ENCODE measurements at places on chromosomes 3 and 15. TPM values are rescaled to one million over a fixed set of nuclear protein-coding genes. Genes with fewer than 3 reads are reported as not detected.
A peak's percentile ranks its signal among the peaks of the same experiment; 100 is the strongest.

ROBO2 gene
- total RNA-seq, result 0.07 TPM

OXTR gene
- not detected for total RNA-seq

GRCh38 chr3:71163198-71163918 lies 420.2 kb downstream of the FOXP1 start:
- DNase-seq, result no peak

- DNase-seq, result no peak
These were observed 74.6 kb downstream of the ARRDC4 start for GRCh38 chr15:98035134-98035533.

DNA sequence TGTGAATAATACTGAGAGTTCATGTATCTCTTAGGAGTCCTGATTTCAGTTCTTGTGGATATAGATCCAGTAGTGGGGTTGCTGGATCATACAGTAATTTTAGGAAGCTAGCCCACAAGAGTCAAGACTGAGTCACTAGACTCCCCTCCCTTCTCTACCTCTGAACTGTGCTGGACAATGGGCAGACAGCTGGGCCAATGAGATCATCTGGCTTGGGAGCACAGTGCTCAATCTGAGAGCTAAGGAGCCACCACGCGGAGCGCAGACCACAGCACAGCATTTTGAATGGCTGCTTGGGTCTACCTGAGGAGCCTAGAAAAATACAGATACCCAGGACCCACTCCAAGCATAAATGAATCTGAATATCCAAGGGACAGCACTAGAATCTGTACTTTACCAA lies 32.5 kb downstream of the WNT5A start:
- no peak for DNase-seq

DPPA2 gene
- not detected for total RNA-seq

- DNase-seq, result no peak
These were observed 426 bp downstream of the PRKCD start for GRCh38 chr3:53161450-53161819.

C15orf40 gene
- 10.9 TPM for total RNA-seq

GRCh38 chr3:14524311-14524711 lies 15.8 kb downstream of the GRIP2 start:
- DNase-seq, result peak; percentile 90

DNA sequence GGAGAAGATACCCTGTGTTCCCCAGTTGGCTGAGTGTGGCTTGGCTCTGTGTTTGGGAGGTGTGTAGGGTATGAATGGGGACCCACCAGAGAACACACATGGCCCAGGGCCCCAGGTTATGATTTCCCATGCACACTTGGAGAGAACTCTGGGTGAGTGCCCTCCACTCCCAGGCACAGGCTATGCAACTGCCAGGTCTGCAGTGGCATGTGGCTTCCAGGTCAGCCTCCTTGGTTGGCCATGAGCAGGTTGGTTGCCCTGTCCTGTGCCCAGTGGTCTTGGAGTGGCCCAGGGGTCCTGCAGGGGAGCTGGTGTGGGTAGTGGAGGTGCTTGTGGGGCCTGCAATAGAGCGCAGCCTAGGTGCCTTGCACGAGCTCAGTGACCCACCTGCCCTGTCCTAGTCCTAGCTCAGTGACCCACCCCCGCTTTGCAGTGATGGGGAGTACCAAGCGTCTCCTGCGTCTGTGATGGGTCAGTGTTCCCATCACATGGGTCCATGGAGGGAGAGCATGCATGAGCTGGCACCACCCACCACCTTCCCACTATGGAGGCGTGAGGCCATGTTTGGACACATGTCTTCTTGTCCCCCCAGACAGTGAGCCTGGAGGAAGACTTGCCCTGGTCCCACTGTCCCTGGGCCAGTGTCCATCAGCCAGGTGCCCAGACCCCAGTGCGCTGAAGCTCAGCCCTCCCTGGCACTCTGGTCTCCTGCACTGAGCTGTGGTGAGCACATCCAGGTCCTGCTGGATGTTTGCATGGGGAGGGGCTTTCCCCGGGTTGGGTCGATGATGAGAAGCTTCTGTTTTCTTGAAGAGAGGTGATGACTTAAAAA lies 217.3 kb downstream of the SNRPN start:
- no peak for DNase-seq

DNA sequence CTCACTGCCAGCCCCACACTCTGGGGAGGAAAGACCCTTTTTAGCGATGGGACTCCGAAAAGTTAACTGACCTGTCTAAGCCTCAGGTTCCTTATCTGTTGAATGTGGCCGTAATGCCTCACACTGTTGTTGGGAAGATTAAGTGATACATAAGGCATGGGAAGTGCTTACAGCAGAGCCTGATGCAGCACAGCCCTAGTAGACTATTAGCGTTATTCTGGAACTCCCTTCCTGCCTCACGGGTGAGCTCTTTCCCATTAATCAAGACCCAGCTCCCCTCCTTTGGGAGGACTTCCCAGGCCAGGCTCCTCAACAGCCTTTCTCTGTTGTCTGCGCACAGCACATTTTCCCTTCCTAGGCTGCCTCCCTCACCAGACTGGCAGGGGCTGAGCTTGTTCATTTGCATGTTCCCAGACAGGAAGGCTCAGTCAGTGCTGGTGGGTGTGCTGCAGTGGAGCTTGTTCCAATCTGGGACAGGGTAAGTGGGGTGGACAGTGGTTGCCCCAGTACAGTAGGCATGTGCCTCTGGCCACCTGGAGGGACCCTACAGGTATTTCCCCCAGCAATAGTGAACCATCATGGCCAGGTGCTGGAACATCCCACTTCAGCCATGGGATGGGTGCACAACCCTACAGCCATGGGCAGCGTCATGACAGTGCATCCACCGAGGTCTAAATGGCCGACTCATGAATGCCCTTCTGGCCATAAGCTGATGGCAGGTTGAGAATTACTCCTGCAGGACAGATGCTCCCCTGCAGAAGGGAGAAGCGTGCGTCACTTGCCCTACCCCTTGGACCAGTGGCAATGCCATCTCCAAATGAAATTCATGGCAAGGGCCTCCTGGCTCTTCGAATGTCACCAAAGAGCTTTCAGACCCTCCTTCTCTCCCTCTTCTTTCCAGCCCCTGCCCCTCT lies 5.8 kb upstream of the PSTPIP1 start:
- no peak for DNase-seq

- peak; percentile 77 for DNase-seq
These were observed 10.4 kb downstream of the TSPAN3 start for GRCh38 chr15:77060546-77060945.

AHSG gene
- not detected for total RNA-seq

DNA sequence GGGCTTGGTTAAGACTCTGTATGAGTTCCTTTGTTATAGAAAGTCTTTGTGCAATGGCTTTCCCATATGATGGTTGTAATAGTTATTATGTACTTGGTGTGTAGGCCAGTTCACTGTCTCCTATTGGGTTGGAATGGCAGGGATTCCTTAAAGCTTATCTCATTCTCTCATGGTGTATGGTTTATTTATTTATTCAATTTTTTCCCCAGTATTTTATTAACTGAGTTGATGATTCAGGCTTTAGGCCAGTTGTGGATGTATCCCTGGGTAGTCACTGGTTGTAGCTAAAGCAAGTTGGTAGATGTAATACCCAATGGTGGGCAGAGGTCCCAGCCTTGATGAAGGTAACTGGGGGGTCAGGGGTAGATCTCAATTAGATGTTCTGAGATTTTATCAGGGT lies 349.4 kb downstream of the DOCK3 start:
- DNase-seq, result no peak

DNA sequence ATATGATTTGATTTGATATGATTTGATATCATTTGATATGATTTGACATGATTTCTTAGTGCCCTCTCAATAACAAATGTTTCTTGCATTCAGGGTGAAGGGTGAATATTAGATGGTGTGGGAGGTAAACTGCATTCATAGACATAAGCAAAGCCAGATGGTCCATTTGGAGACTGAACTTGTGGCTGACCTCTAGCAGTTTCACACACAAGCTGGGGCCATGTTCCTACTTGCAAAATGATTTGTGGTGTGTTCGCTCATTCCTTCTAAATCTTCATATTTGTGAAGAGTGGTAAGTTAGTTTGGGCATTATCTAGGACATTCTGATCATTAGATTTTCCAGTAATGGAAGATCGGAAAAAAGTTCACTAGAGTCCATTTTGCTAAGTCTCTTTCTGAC lies 40.5 kb upstream of the CCR4 start:
- no peak for DNase-seq

DNA sequence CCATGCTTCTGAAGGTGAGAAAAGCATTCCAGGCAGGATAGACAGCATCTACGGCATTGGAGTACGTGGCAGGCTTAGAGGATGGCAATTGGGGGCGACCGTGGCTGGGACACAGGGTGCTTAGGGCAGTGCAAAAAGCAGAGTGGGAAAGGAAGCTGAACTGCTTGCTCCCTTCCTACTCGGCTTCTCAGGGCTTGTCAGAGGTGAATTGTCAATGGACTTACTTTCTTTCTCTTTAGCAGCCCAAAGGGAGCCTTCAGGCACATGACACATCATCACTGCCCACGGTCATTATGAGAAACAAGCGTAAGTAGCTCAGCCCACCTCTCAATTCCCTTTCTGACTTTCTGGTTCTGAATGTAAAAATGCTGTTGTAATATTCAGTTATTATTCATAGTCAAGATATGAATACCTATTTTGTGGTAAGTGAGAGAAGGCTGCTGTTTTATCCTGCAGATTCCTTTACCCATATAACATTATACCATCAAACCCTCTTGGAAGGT lies 84.3 kb downstream of the KLHL25 start:
- no peak for DNase-seq

GRCh38 chr3:193702967-193703366 lies 110.0 kb downstream of the OPA1 start:
- DNase-seq, result no peak

PATL2 gene
- not detected for total RNA-seq

DNA sequence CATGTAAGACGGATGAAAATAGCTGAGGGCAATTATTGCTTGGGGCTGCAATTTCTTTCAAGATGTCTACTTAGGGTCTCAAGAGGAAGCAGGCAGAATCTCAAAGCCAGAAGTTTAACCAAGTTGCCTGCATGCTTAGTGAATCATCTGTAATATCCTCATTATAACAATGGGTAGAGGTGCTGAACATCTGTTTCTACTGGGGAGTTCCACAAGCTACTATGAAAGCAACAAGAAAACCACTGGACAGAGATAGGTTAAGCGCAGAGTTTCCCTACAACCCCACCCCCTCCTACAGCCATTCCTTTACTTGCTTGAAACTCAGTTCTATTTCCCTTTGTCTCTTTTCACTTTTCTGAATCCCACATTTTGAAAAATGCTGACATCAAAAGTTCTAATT lies 759.4 kb upstream of the GBE1 start:
- no peak for DNase-seq

GRCh38 chr3:114192136-114192535 lies 13.3 kb upstream of the DRD3 start:
- DNase-seq, result no peak

CALML4 gene
- total RNA-seq, result 1.7 TPM

GRCh38 chr3:11634081-11634635 lies 9.6 kb downstream of the VGLL4 start:
- DNase-seq, result no peak

- DNase-seq, result no peak
These were observed 90.0 kb upstream of the BNIP2 start for GRCh38 chr15:59779110-59779509.
